ENCODE measurements at places on chromosomes 2 and 18. TPM values are rescaled to one million over a fixed set of nuclear protein-coding genes. Genes with fewer than 3 reads are reported as not detected.

DNA sequence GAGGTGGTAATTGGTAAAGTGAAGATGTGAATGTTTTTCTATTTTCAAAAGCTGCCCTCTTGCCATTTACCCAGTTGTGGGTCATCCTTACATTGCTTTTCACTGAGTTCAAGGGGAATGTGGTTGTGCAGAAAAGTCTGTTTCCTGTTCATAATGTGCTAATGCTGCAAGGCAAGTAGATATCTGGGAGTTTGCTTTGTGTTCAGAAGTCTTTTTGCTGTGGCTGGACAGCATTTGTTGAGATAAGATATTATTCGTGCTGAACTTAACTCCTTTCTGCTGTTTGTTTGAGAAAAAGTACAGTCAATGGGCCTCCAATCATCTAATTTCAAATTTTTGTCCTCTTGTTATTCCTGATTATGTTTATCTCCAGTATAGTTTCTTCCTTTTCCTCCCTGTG, 263.2 kb downstream of the LTBP1 start:
- no peak for DNase-seq

- no peak for DNase-seq
Observed at GRCh38 chr2:117436697-117437096, 377.8 kb upstream of the DDX18 start.

GRCh38 chr2:42045848-42046748, 1.7 kb upstream of the PKDCC start:
- DNase-seq, result no peak

DNA sequence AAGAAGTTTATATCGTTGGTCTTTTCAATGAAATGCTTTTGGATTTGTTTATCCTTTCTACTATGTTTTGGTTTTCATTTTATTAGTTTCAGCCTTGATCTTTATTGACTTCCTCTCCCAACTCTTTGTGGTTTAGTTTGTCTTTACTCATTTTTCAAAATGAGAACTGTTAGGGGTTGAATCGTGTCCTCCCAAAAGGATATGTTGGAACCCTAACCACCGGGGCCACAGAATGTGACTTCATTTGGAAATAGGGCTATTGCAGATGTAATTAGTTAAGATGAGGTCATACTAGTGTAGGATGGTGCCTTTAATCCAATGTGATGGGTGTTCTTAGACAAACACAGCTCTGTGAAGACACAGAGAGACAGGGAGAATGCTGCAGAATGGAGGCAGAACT, 60.4 kb upstream of the IL1R2 start:
- no peak for DNase-seq

DNA sequence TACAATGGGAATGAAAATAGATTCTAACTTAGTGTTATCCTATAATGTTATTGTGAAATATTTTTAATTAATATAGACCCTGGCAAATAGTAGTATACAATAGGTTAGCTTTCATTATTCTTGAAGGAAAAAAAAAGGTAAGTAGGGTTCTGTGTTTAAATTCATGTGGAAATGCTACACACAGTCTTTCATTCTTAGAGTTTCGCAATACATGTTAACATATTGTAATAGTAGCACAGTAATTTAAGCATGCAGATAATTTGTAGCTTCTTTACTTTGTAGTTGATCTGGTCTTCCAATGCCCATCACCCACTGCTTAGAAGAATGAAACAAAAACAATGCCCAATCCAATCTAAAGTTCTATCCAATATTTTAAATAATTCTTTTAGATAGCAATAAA, 54.8 kb upstream of the MSTN start:
- DNase-seq, result no peak

GRCh38 chr2:223815186-223815883, 22.0 kb downstream of the AP1S3 start:
- no peak for DNase-seq

DNA sequence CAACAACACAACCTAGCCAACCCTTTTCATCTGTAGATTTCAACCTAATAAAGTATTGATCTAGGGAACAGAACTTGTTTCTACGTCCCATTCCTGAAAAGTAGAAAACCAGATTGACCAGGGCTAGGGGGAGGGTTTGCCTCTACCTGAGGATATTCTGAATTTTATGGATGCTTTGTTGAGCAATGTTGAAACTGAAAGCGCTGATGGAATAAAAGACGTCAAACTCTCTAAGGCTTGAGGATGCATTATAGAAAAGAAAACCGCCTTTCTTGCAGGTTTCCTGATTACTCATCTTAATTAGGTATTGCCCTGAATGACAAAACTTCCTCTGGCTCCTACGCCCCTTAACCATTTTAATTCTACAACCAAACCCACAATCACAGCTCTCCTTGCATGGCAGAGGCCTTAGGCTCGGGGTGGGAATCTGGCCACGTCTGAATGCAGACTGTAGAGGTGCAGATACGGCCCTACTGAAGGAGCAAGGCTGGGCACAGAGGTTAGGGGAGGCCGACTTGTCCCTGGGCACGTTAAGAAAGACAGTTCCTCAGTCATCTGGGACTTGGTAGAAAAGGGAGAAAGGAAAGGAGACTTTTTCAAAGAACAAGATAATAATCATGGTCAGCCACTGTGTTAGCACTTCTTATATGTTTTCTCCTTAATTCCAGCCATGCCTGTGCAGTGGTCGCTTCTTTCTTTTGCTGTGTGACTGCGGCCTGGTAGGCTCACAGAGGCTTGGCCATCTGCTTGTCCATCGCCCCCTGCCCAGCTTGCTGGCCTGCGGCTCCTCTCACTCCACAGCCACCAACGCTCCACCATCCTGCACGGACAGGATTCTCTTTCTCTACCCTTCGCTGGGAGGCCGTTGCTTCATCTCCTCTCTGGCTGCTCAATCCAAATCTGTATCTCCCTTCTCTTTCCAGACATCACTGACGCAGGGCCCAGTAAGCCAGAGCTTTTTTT, 209.5 kb downstream of the VAPA start:
- DNase-seq, result no peak

DNA sequence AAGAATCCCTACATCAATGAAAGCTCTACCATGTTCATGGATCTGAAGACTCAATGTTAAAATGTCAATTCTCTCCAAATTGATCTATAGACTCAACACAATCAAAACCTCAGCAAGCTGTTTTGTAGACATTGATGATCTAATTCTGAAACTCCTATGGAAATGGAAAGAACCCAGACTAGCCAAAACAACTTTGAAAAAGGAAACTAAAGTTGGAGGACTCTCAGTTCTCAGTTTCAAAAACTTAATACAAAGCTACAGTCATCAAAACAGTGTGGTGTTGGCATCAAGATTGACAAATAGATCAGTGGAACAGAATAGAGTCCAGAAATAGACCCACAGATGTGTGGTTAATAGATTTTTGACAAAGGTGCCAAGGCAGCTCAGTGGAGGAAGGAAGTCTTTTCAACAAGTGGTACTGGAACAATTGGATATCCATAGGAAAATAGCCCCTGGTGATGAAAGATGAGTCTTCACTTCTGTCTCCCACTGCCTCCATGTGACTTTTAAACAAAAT, 30.4 kb downstream of the LBH start:
- DNase-seq, result no peak

DNA sequence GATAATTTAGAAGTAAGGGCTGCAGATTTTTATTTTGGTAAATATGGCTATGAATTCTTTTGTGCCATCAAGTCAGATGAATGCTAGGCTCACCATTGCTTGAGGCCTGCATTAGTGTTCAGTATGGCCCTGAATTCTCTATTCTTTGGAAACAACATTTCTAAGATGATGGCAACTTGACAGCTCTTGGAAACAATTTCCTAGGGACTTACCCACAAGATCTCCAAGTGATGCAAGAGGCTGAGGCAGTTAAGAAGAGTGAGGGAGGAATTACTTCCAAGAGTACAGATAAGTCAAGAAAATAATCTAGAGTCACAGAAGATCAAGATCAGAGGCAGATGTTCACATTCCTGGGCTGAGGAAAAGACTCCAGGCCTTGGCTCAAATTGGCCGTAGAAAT, 129.1 kb downstream of the NRP2 start:
- DNase-seq, result no peak

GRCh38 chr18:34649080-34649479, 61.0 kb upstream of the DTNA start:
- DNase-seq, result no peak

DNA sequence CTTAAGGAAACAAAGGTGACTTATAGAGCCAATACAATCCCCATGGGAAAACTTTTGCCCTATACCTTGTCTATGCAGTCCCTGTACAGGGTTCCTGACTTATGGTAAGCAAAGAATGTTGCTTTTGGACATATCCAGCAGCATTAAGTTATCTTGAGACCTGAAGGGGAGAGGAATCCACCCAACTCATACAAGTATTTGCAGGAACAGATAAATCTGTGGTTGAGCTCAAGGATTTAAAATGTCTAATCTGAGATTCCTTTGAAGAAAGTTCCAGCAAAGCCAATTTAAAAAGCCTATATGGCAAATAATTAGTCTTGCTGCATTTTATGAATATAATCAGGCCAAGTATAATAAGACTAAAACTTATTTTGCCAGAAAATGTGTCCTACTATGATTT, 739.5 kb upstream of the CDH2 start:
- DNase-seq, result no peak

DNA sequence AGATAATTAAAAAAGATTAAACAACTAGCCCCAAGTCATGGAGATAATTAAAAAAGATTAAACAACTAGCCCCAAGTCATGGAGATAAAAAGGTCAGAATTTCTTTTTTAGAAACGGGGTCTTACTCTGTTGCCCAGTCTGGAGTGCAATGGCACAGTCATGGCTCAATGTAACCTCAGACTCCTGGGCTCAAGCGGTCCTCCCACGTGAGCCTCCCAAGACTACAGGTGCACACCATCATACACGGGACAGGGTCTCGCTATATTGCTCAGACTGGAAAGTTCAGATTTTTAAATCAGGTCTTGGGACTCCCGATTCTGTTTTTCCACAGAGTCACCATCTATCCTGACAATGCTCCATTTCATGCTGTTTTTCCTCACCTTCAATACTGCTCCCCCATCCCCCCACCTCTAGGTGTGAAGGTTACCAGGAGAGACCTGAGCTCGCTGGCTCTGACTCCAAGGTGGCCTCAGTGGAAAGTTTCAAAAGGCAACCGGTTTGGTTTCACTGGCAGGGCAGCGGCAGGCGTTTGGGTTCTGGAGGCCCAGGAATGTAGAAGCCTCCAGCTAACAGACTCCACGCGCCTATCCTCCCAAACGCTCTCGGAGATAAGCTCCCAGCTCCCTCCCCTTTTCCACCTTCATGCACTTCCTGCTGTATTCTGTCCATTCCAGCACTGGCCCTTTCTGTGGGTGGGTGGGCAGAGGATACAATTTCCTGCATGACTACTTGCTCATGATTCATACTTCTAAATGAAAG, 2.9 kb upstream of the SEMA4C start:
- DNase-seq, result no peak

DNA sequence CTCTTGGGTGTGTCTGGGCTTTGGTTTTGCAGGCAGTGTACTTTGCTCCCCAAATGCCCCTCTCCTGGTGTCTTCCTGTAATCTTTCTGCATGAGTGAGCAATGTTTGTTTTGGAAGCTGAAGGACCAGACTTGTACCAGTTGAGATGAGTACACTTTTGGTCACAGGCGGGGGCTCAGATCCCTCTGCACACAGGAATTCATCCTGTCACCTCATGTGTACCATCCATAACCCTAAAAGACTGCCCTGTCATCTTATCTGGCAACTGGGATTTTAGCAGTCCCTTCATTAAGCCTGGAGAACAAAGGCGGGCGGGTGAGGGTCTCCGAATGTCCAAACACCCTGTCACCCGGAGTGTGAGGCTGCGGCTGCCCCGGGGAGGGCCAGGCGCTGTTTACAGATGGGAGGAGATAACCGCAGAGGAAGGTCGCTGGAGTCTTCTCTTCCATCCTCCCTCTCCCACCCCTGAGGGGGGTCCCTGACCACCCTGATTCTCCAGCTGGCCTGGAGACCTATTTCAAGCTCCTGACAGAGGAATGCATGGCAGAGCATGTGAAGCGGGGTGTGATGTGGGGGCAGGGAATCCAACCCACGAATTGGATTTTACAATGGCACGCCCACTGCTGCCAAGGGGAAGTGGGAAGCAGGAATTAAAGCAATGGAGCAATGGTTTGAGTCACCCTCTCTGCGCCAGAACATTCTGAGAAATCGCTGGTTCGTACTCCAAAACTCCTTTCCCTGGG, 158.2 kb upstream of the MYCN start:
- DNase-seq, result no peak

DNA sequence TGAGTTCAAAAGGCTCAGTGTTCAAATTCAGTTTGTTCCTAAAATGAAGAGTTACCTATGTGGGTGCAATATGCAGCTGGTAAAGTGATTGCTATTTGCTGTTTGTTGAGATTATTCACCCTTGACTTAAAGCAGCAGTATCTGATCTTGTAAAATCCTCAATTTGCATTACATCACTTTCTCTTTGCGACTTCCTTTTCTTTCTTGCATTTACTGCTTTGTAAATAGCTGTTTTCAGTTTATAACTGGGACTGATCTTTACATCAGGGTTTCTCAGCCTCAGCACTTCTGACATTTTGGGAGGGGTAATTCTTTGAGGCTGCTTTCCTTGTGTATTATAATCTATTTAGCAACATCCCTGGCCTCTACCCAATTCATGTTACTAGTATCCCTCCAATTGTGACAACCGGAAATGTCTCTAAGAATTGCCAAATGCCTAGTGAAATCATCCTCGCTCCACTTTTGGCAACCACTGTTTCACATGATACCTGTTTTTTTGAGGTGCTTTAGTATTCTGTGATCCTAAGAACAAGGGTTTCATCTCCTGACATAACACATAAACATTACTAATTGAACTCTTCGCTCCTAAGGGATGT, 12.1 kb upstream of the ERCC3 start:
- no peak for DNase-seq

DNA sequence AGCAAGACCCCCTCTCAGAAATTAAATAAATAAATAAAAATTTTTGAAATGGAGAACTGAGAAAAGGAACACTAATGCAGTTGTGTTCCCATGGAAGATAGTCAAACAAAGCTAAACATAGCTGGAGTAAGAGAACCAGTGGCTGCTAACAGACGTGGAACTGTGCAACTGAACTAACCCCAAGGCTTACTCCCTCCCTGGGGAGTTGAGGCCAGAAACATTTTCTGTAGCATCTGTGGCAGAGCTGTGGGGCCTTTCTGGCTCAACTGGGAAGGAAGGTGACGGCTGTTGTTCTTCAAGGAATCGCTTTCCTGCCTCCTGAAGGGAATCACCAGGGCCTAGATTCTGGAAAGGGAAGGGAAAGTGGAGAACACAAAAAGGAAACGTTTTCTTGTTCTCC, 53.9 kb upstream of the B3GNT2 start:
- DNase-seq, result no peak

- no peak for DNase-seq
Observed at GRCh38 chr2:177551989-177552421, 159.4 kb downstream of the AGPS start.

Gene MYO5B
- not detected for total RNA-seq

Gene QPCT
- 2.1 TPM for total RNA-seq

Gene DUSP28
- 13.5 TPM for total RNA-seq

Gene REG3G
- not detected for total RNA-seq

Gene BCS1L
- total RNA-seq, result 20.1 TPM

Gene TUBB8B
- total RNA-seq, result not detected

Gene AP1S3
- total RNA-seq, result 5.2 TPM

Gene PLGLB1
- 1.4 TPM for total RNA-seq

Gene AMER3
- total RNA-seq, result not detected

Gene CAMKMT
- 18.1 TPM for total RNA-seq

Gene STARD6
- total RNA-seq, result not detected

Gene ADCYAP1
- total RNA-seq, result not detected
